ENCODE measurements at places on chromosomes 2 and 18.

- DNase-seq: peak; percentile 92
Measured at GRCh38 chr2:101704046-101704466, 6.5 kb downstream of the MAP4K4 start.

- no peak for DNase-seq
Measured at GRCh38 chr2:47009253-47009767, 93.7 kb upstream of the MCFD2 start.

GRCh38 chr2:198930170-198930569 lies 527.6 kb downstream of the SATB2 start:
- DNase-seq: no peak

DNA sequence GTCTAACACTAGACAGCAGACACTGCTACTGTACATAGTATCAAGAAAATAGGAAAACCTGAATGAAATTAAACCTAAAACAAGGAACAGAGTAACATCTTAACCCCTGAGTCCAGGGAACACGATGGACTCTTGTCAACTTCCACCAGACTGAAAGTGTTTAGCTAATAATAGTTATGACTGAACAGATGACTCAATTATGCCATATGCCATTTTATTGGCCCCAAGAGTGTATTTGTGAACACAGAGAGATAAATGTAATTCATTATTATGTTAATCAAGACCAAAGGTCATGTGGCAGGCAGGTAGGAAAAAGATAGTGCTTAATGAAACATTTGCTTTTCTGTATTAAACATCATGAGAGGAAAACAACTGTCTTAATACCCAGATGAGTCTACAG lies 58.0 kb downstream of the NYAP2 start:
- DNase-seq: no peak

- DNase-seq: peak; percentile 86
Measured at GRCh38 chr2:224145751-224146355, 106.8 kb upstream of the SERPINE2 start.

DNA sequence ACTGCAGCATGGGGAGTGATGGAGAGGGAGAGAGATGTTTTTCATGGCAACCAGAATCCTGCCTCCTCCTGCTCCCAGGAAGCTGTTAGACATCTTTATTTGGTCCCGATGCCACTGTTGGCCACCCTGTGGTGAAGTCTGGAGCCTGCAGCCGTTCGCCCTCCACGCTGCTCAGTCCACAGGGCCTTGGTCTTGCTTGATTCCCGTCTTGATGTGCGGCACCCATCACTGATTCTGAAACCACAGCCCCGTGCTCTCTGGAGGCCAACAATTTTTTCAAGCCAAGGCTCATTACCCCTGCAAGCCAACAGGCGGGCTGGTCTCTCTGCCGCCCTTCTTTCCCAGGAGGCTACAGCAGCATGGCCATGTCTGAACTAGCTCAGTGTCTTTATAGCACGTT lies 24.5 kb downstream of the SIGLEC15 start:
- no peak for DNase-seq

GRCh38 chr18:13611142-13611600 lies 115.2 kb downstream of the FAM210A start:
- DNase-seq: peak; percentile 65

DNA sequence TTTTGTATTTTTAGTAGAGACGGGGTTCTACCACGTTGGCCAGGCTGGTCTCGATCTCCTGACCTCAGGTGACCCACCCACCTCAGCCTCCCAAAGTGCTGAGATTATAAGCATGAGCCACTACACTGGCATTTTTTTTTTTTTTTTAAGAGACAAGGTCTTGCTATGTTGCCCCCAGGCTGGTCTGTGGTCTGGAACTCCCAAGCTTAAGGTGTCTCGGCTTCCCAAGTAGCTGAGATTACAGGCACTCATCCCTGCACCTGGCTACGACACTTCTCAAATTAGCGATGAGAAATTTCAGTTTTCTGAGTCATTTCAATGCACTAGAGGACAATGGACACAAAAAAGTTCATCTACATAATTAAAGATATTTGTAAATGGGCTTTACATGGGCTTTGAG lies 36.6 kb upstream of the TCF7L1 start:
- no peak for DNase-seq

GRCh38 chr2:112216167-112216566 lies 38.7 kb downstream of the ZC3H8 start:
- DNase-seq: peak; percentile 19

All from fibroblast of villous mesenchyme (primary cell).